Activated naive CD8-positive, alpha-beta T cell treated with anti-CD3 and anti-CD28 coated beads, Interleukin-2, amount 50 U/mL, for 16 hours (primary cell): ENCODE measurements at places on chromosomes 2 and 18.

- no peak for DNase-seq
These were observed 31.7 kb upstream of the RAB1A start for GRCh38 chr2:65161551-65162100.

GRCh38 chr18:44123743-44124142, 556.9 kb upstream of the SETBP1 start:
- no peak for DNase-seq

DNA sequence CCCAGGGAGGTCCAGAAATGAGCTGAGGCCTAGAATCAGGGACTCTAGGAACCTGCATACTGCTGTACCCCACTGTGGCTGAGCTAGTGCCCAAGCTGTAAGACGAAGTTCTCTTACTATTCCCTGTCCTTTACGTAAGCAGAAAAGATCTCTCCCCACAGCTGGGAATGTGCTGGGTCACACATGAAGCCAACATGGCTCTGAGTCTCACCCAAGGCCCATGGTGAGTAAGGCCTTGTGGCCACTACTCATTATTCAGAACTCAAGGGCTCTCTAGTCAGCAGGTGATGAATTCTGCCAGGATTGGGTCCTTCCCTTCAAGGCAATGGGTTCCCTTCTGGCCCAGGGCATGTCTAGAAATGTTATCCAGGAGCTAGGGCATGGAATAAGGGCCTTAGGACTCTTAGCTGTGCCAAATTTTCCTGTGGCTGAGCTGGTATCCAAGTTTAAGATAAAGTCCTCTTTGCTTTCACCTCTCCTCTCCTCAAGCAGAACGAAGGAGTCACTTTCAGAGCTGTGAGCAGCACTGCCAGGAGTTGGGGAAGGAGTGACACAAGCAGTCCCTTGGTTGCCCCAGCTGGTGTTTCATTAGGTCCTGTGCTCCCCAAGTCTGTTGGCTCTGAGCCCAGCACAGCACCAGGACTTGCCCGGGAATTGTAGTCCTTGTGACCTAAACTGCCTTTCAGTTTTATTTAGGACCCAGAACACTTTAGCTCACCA, 707.6 kb downstream of the SLC4A3 start:
- no peak for DNase-seq

- DNase-seq, result no peak
These were observed 249.8 kb downstream of the ACKR3 start for GRCh38 chr2:236819275-236820002.

DNA sequence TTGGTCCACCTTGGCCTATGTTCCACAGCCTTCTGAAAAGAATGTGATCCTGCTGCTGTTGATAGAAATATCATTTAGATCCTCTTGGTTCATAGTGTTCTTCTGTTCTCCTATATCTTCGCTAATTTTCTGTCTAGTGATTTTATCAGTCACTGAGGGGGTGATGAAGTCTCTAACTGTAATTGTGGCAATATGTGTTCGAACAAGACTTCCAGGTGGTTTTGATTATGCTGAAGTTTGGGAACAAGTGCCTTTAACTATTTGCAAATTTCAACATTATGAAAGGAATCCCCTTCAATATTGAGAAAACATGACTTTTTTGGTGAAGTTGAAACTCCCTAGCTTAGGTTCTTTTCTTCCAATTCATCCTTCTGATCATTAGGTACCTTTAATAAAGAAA, 140.4 kb downstream of the MTX2 start:
- no peak for DNase-seq

- DNase-seq, result no peak
These were observed 137.9 kb downstream of the GPD2 start for GRCh38 chr2:156574112-156574511.

DNA sequence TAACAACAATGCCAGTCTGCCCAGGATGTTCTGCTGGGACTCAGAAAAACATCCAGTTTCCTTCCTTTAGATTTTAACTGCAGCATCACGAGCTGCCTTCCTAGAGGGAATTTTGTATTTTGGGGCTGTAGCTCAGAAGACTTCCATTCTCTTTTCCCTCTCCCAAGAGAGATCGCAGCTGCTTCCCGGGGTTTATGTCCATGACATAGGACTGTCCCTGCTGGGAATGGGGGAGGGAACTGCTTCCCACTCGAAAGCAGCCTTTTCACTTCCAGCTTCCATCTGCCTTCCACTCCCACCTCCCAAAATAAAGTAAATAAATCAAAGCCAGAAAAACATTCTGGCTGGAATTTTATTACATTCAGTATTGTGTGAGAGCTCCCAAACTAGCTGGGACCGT, 52.4 kb downstream of the LIMS1 start:
- no peak for DNase-seq

DNA sequence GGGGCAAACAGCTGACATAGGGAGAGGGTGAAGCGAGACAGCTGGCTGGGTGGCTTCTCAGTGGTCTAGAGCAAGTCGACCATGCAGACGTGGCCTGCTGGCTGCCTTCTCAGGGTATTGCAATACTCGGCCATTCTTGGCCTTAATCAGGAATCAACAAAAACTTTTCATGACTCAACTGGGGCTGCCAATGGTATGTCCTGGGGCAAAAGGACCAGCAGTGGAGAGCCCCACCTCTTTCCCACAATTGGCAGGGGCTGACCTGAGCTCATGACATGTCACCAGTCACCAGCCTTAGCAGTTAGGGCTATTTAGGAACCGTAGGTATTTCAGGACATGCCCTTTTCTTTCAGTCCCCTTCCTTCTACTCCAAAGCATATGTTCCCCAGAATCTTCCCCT, 19.1 kb downstream of the PLA2R1 start:
- no peak for DNase-seq

GRCh38 chr2:123456416-123456815, 568.7 kb upstream of the CNTNAP5 start:
- DNase-seq, result no peak

DNA sequence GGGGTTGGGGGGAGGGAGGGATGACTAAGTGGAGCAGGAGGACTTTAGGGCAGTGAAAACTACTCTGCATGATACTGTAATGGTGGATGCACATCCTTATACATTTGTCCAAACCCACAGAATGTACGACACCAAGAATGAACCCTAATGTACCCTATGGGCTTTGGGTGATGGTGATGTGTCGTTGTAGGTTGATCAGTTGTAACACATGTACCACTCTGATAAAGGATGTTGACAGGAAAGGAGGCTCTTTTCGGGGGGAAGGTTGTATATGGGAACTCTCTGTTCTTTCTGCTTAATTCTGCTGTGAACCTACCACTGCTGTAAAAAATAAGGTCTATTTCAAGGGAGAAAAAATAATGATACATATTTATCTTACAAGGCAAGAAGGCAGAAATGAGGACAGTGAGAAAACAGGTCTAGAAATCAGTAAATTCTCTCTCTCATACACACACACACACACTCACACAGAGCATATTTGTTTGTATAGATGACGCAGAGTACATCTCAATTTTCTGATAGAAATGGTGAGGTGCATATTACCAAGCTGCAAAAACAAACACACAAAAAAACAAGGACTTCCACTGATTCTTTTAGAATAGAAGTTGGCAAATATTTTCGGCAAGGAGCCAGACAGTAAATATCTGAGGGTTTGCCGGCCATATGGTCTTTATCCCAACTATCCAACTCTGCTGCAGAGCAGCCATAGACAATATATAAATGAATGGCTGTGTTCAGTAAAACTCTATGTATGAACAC, 20.2 kb downstream of the FAM124B start:
- DNase-seq, result no peak

- no peak for DNase-seq
These were observed 1.6 kb downstream of the MAP4K4 start for GRCh38 chr2:101698844-101699754.

- DNase-seq, result no peak
These were observed 326.7 kb downstream of the SUCLG1 start for GRCh38 chr2:84132370-84132769.

DNA sequence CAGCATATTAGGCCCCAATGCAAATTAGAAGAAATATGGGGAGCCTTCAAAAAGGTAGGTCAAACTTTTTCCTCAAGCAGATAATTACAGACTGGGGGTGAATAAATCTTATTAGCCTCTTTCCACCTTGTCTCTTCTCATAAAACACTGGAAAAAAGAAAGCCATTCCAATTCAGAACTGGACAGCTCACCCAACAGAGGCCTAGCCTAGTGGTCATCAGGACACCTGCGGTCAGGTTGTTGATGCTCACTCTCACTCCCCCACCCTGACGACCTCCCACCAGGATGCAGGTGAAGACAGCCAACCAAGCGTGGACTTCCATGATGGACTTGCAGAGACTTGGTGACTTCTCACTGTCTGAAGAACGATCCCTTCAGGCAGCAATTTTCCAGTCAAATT, 207.1 kb downstream of the ALK start:
- DNase-seq, result no peak

GRCh38 chr2:61943251-61943650, 37.8 kb downstream of the COMMD1 start:
- no peak for DNase-seq

DNA sequence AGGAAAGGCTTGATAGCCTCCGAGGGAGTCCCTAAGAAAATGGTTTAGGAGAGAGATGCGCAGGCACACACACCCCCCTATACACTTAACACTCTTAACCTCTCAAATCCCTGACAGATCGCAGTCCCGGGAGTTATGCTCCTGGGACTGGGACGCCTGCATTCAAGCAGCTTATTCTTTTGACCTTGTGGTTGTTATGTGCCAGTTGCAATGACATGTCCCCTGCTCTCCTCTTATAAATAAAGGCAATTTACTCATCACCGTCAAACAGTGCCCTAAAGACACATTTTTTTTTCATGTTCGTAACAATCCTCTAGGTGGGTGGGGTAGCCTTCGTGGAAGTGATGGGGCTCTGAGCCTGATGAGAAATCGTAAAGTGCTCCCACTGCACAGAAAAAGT, 162.2 kb downstream of the LRRC30 start:
- no peak for DNase-seq

GRCh38 chr2:45233301-45233700, 224.0 kb upstream of the SIX2 start:
- DNase-seq, result no peak

DNA sequence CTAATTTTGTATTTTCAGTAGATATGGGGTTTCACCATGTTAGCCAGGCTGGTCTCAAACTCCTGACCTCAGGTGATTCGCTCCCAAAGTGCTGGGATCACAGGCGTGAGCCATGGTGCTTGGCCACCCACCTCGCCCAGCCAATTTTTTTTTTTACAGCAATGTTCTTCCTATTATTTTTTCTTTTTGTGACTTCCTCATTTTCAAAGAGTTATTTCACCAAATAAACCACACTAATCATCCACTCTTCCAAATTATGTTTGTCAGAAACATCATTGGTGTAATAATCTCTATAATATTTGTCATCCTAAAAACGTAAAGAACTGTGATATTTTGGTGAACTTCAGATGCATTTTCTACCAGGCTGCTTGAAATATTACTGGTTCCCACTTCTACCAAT, 16.3 kb upstream of the PDCL3 start:
- no peak for DNase-seq

DNA sequence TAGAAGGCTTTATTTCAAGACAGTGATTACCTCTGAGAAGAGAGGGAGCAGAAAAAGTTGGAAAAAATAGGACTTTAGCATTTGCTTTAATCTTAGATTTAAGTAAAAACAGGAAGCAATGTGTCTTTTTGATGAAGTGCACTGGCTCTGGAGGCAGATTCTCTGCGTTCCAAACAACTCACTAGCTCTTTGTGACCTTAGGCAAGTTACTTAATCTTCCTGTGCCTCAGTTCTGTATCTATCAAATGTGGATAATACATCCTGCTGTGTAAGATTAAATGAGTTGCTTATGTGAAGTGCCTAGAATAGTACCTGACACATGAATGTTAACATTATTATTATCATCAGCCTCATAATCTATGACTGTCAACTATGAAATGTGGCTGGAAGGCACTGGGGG, 42.3 kb downstream of the RPRD1A start:
- DNase-seq, result no peak

DNA sequence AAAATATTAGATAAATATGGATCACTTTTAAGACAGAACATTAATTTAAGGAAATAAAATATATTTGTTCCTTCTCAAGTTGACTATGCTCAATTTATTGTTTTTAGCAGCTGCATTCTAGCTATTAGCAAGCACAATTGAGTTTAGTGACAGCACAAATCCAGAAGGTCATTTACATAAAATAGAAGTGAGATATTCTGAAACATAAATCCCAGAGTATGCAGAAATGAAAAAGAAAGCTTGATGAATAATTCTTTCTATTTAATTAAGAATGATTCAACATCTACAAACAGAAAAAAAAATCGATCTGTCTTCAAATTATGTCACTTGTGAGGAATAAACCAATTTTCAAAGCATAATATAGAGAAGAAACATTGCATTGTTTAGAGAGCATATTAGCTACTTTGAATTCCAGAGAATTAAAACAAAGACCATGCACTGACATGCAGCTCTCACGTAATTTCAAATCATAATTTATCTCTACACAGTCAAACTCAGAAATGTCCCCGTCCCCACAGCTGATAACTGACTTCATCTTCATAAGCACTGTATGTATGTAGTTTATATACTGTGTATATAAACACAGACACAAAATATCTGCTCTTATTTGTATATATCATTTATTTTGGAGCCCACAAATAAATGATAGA, 458.4 kb downstream of the TMX3 start:
- no peak for DNase-seq

DNA sequence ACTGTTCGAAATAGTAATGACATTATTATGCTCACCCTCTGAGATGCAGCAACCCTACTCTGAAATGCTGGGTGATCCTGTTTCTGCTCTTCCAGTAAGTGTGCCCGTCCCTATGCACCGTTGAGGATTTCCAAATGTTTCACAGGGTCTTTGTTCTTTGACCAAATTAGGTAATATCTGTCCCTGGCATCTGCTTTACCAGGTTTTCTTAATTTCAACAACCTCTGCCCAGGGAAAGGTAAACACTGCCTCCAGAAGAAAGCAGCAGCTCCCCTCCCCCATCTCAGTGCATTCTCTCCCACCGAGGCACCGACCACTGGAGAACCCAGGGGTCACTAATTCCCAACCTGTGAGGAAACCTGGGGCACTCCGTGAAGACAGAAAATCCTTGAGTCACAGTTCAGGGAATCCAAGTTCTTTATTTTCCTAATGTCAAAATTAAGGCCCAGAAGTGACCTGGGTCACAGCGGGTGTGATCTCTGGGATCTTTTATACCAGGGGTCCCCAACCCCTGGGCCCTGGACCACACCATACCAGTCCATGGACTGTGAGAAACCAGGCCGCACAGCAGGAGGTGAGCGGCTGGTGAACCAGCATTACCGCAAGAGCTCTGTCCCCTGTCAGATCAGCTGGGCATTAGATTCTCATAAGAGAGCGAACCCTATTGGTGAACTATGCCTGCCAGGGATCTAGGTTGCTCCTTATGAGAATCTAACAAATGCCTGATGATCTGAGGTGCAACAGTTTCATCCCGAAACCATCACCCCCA, 1.2 kb upstream of the GRB14 start:
- no peak for DNase-seq
